ENCODE measurements at places on chromosomes 16 and 17.

DNA sequence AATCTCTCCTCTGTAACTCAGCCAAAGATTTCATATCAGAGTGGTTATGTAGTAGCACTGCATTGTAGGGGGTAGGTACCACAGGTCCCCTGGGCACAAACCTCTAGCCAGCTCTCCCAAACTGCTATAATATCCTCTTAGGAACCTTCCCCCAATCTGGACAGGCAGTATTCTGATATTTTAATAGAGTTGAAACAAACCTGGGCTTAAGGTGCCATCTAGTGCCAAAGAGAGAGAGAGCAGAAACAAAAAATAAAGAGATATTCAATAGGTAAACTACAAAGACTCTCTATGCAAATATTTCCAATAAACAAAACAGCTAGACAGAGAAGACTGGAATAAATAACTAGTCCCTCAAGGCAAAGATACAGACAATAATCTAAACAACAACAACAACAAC lies 1070.0 kb downstream of the CDH11 start:
- DNase-seq: no peak

DNA sequence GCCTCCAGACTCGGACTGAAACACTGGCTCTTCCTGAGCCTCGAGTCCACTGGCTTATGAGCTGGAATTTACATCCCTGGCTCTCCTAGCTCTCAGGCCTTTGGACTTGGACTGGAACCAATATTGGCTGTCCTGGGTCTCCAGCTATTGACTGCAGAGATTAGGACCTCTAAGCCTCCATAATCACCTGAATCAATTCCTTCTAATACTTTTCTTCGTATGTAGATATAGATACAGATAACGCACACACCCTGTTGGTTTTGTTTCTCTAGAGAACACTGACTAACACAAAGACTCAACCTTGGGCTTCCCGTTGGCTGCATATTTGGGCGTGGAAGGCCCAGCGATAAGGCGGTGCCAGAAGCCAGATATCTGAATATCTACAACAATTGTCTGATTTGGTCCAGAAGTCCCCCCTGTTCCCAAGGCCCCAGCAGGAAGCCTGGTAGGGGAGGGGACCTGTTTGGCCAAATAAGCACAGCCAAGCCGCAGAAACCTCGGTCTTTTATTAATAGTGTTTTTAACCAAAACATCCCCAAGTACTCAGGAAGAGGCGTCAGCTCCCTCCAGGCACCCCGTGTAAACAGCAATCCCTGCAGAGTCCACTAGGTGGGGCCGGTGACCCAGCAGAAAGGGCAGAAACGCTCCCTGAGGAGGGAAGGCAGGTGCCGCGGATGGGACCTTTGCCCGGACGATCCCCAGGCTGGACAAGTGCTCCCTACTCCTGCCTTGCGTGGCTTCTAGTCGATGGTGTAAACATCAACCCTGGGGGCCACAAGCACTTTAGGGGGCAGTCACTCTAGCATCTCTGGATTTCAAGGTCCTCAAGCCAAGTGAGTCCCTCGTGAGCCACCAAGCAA lies 57.0 kb downstream of the ABR start:
- peak; percentile 82 for DNase-seq

GRCh38 chr17:79850571-79851460 lies 11.6 kb upstream of the CBX4 start:
- no peak for DNase-seq

DNA sequence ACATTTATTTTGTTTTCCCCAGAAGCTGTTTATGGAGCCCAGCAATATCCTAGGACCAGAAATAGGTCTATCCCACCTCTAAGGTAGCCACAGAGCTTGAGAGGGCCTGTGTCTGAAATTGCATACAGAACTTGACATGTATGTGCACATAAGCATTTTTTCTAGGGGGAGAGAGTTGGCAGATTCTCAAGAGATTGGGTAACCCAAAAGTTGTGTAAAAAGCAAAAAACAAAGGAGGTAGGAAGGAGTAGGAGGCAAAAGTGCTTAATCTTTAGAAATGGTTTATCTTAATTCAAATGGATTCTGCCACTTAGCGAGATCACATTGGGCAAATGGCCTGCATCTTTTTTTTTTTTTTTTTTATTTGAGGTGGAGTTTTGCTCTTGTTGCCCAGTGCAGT lies 3.5 kb downstream of the PLK1 start:
- no peak for DNase-seq

DNA sequence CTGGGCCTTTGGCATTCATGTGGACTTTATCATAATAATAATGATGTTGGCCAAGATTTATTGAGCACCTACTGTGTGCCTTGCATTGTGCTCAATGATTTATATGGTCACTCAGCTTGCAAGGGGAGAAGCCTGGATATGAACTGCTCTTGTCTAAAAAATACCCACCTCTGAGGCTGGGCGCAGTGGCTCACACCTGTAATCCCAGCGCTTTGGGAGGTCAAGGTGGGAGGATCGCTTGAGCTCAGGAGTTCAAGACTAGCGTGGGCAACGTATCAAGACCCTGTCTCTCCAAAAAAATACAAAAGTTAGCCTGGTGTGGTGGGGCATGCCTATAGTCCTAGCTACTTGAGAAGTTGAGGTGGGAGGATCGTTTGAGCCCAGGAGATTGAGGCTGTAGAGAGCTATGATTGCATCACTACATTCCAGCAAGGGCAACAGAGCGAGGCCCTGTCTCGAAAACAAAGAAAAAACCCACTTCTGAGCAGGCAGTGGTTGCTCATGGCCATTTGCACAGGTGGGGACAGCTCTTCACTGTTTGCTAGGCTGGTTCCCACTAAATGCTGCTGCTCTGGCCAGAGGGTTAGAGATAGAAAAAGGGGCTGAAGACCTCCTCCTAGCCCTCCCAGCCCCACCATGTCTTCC lies 4.3 kb upstream of the ADGRG1 start:
- no peak for DNase-seq

GRCh38 chr17:29086628-29087332 lies 43.8 kb downstream of the PIPOX start:
- DNase-seq: no peak

DNA sequence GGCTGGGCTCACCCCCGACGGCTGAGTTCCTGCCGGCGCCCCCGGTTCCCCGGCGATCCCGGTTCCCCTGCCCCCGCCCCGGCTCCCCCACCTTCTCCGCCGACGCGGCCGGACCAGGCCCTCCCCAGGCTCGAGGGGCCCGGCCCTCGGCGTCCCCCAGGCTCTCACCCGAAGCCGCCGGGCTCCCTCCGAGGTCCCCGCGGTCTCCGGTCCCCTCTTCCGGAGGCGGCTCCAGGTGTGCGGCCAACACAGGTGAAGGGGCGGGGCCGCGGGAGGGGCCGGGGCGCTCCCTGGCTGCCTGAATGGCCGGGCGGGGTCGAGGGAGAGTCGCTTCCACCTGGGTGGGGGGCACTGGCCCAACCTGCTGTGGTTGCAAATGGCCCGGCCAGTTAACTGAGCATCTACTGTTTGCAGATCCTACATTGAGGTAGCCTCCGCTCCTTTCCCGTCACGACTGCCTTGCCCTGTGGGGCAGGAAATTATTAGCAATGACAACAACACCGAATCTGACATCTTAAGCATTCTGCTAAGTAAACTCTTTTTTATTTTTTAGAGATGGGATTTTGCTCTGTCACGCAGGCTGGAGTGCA lies at the start of gene BICDL2:
Gene BICDL2 (minus strand): TSS at position 219 of the 590 bp plus-strand sequence. CDS start 1,448 bp downstream, outside the sequence.
- no peak for DNase-seq

Measured in CD4-positive, alpha-beta T cell treated with Interleukin-6 at 100 ng/mL for 8 hours (primary cell).